MCF 10A (cell line): ENCODE measurements at places on chromosomes 12 and 14. TPM values are rescaled to one million over a fixed set of nuclear protein-coding genes. Genes with fewer than 3 reads are reported as not detected.

The EML5 gene
- total RNA-seq, result 0.37 and 0.54 TPM in 2 replicates

The CNOT2 gene
- total RNA-seq, result 88.3 and 91.0 TPM in 2 replicates

The KLRD1 gene
- not detected in 2 replicates for total RNA-seq

The CIROP gene
- total RNA-seq, result not detected in 2 replicates

The ADCK1 gene
- total RNA-seq, result 7.0 and 7.8 TPM in 2 replicates

The RPL10L gene
- not detected in 2 replicates for total RNA-seq

The SRRM4 gene
- not detected in 2 replicates for total RNA-seq

The PDE3A gene
- not detected in 2 replicates for total RNA-seq
